ENCODE measurements at places on chromosomes 12 and 14.

GRCh38 chr12:67958187-67958586 lies 31.1 kb upstream of the IFNG-AS1 start:
- DNase-seq, result no peak

GRCh38 chr12:130357729-130358330 lies 20.1 kb downstream of the PIWIL1 start:
- DNase-seq, result no peak

GRCh38 chr12:105616971-105617540 lies 286.6 kb downstream of the C12orf75 start:
- no peak for DNase-seq

DNA sequence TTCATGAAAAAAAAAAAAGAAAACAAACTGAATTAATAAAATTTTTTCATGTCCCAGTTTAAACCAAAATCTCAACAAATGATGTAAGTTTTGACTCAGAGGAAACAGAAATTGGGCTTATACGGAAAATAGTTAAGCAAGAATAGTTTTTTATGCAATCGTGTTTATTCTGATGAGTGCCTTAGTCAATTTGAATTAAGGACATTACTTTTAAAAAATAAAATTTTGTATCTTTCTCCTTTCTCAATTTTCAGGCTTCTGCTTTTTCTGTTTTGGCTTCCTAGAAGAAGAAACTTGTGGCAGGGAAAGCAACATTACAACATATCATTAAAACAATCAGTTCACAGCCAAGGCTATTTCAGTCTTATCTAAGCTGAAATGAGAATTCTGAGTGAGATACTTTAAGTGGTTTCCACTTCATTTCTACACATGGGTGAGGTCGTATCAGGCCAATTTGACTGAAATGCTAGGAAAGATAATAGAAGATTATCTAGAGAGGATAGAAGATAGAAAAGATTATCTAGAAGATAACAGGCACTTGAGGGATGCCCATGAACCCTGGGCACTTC lies 52.4 kb downstream of the BCL2L14 start:
- DNase-seq, result no peak

DNA sequence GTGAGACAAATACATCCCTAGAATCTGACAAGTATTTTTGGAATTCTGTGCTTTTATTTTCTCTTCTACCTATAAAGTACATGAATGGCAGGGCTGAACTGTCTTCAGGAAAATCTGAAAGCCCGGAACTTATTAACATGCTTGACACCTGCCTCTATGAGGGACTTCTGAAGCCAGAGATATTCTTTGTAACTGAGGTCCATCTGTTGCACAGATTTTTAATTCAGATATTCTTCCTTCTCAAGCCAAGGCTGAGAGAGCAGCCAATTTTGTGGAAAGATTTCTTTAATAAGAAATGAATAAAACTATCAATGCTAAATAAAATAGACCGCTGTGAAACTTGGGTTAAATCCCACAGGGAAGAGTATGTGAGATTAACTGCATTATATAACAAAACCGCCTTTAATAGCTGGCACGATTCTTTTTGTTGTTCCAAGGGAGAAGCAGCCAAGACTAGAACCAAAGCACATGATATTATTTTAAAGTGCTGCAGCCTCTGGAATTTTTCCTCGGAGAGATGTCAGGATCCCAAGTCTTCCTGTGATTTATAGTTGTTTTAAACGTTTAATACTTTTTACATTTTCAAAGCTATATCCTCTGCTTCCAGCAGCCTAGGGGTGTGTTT lies 148.9 kb downstream of the CRADD start:
- DNase-seq, result no peak

Measured in activated CD4-positive, alpha-beta T cell treated with anti-CD3 and anti-CD28 coated beads, Interleukin-2, amount 50 U/mL, for 4 hours (primary cell).